Right hindlimb (tissue), 1 donor: ENCODE measurements at places on chromosomes 1 and 21.
A peak's percentile ranks its signal among the peaks of the same experiment; 100 is the strongest.

GRCh38 chr1:54302951-54303843, 103.0 kb downstream of the SSBP3 start:
- no peak for DNase-seq

DNA sequence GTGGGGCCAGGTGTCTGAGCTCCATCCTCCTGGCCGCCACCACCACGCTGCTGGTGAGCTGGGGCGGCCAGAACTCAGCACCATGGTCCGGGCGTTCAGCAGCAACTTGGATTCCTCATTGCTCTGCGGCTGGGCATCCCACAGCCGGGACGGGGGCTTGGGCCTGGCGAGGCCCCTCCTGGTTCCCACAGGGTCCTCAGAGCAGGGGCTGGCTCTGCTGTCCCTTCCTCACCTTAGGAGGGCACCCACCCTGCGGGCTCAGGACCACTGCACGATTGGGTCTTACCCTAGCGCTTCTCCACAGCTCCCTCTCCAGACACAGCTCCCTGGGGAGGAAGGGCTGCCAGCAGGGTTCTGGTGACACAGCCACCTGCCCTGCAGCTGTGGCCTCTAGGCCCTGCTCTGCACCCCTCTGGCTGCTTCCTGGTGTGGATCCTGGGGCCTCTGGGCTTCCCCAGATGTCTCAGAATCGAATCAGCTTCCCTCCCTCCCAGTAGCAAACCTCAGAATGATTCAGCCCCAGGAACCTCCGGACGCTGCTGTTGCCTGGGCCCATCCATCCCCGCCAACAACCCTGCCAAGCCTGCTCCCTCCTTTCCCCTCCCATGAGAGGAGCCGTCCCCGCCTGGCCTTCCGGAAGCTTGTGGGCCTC, 25.0 kb downstream of the CRYAA start:
- peak; percentile 71 for DNase-seq

DNA sequence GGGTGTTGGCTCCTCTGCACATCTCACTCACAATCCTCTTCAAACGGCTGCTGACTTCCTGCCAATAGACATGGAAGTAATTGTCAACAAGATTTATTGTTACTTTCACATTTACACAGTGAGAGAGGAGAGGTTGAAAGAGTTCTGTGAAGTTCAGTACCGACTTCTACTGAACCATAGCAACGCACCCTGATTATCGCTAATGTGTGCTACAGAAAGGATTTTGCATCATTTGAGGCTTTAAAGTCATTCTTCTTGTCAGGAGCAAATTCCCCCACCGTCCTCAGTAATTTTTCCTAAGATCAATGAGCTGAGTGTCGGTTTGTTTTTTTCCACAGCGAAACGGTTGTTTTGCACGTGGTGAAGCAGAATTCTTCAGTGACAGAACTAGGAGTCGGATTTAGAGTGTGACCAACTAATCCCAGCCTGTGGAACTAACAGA, 361.0 kb downstream of the ADGRL2 start:
- DNase-seq = peak; percentile 42

GRCh38 chr1:99662539-99663080, 16.7 kb downstream of the PALMD start:
- no peak for DNase-seq

- DNase-seq = no peak
Observed at GRCh38 chr1:148263906-148264255, 111.8 kb upstream of the NBPF11 start.
